ENCODE measurements at places on chromosomes 5 and 9. TPM values are rescaled to one million over a fixed set of nuclear protein-coding genes. Genes with fewer than 3 reads are reported as not detected.

DNA sequence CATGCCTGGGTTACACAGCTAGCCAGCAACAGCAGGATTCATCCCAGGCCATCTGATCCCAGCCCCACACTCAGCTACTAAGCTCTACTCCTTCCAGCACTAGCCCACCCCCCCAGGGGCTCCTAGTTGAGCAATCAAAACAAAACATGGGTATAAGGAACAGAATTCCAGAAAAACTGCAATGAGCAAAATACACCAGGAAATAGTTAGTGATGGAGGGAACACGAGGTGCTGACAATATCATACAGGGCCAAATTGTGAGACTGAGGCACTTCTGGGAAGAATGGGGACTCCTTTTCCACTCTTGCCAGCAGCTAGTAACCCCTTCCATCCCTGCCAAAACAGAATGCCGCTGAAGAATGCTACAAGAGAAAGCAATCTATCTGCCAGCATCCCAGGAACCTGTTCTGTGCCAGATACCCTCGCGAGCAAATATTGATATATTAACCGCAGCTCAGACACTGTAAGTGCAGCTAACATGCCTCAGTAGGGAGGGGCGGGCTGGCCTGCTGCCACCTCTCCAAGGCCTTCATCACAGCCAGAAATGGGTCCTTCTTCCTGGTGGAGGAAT lies 161.4 kb downstream of the SLIT3 start:
- DNase-seq, result no peak

DNA sequence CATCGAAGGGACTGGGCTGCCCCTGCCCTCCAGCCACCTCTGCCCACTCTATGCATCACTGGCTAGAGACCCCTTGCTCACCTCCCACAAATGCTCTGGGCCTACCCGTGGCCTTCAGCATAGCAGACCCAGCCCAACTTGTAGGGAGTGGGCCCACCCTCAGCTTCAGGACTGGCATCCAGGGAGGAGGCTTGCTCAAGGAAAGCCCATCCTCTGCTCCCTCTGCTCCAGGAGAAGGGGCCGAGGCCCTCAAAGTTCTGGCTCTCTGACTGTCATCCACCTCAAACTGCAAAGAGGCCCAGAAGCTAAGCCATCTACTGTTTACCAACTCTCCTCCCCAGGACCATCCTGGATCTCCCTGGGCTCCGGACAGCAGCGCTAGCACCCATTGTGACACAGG lies 84.5 kb downstream of the C5orf15 start:
- DNase-seq, result no peak

DNA sequence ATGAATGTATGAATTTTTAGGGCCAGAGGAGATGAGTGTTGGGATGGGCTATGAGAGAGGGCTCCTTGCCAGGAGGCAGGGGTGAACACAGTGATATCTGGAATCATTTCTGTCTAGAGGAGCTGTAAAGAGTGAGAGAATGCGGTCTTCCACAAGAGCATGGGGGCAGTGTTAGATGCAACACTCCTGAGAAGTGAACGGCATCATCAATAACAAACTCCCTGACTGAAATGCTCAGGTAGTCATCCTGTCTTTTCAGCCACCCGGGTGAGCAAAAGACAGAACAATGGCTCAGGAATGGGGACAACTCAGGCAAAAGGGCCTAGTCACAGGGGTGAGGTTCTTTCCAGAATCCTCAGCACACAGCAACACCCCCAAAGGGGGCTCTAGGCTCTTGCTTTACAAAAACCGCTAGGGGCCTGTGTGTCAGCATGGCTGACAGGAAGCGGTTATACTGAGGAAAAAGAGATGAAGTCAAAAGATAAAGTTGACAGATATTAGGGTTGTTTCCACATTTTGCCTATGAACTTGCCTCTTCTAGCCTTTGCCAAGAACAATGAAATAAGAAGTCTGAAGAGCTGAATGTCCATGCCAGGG lies 104.6 kb upstream of the LRRTM2 start:
- DNase-seq, result no peak

GPR151 gene
- not detected for total RNA-seq

PCDHB9 gene
- 3.7 TPM for total RNA-seq
